ENCODE measurements at places on chromosomes 1 and 21.

DNA sequence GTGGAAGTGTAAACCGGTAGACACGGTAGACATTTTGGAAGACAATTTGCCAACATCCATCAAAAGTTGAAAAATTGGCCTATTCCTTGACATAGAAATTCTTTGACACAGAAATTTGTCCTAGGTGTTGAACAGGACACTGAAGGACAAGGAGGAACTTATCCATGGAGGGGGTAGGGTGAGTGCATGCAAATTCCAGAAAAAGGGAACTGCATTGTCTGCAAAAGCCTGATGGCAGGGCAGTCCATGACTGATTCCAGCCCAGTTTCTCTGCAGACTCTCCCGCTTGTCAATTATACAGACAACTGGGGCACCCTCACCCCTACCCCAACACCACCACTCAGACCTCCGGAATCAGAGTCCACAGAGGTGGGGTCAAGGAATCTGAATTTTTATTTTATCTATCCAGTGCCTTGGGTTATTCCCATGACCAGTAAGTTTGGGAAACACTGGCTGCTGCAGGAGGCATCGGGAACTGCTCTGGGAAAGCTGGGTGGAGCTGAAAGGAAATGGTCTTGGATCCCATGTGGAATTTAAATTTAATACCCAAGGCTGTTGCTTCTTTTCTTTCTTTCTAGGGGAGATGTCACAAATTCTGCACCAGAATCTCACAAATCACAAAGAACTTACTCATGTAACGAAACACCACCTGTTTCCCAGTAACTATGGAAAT lies 103.3 kb upstream of the SLC45A1 start:
- DNase-seq, result no peak

GRCh38 chr1:235952950-235953615 lies 86.4 kb upstream of the LYST start:
- DNase-seq, result no peak

DNA sequence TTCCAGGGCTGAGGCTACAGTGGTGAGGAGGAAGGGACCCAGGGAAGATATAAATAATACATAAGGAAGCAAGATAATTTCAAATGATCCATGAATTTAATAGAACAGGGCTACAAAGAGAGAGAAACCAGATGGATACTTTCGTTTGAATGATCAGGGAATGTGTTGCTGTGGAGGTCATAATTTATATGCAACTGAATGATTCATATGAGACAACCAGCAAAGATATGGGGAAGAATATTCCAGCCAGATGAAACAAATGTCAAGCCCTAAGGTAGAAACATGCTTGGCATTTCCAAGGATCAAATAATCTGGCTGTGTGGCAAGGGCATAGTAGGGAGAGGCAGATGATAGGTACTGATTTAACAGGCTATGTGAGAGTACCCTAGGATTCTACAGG lies 84.8 kb upstream of the ZC3H11B start:
- DNase-seq, result no peak

GRCh38 chr1:229058111-229058561 lies 212.8 kb upstream of the RAB4A start:
- DNase-seq, result no peak

DNA sequence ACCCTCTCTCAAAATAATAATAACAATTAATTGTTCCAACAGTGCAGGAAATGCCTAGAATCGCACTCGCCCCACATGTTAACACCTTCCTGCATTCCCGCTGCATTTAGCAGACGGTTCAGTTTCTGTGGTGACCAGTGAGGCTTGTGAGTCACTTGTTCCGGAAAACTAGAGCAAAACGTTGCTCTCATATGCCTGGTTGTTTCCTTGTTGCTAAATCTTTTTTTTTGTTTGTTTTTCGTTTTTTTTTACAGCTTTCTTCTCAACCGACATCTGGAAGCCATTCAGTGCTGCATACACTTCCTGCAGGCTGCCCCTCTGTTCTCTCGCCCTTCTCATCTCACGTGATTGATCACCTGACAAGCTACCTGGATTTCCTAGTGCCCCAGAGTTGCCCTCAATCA lies 56.9 kb upstream of the TMPRSS2 start:
- DNase-seq, result no peak

DNA sequence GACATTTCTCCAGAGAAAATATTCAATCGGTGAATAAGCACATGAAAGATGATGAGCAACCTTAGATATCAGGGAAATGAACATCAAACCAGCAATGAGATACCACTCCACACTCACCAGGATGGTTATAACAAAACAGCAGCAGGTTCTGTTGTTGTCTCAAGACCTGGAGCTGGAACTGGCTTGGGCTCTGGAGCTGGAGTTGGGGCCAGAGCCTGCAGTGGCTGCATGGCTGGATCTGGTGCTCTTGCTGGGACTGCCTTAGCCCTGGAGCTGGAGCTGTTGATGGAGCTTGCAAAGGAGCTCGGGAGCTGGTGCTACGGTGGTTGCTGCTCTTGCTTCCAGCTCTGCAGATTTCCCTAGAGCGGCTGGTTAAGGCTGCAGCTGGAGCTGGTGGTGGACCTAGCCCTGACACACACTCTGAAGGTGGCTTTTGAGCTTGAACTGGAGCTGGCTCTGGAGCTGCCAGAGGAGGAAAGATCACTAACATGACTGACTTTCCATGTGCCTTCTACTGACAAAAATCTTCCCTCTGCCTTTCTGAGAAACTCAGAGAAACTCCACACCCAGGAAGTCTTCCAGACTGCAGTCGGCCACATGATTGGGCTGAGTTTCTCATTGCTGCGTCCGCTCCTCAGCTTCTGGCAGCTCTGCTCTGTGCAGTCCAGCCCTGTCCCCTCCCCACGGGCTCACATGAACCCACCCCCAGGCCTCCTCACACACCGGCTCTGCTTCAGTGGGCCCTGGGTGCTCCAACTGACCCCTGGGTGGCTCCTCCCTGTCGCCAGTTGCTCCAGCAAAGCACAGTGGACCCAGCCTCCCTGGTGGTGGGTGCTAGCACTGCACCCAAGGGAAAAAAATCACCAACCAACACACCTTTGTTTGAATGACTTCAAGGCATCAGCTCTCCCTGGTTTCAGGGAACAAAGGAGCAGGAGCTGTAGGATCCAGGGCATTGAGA lies 139.1 kb upstream of the FMN2 start:
- DNase-seq, result peak; percentile 39

DNA sequence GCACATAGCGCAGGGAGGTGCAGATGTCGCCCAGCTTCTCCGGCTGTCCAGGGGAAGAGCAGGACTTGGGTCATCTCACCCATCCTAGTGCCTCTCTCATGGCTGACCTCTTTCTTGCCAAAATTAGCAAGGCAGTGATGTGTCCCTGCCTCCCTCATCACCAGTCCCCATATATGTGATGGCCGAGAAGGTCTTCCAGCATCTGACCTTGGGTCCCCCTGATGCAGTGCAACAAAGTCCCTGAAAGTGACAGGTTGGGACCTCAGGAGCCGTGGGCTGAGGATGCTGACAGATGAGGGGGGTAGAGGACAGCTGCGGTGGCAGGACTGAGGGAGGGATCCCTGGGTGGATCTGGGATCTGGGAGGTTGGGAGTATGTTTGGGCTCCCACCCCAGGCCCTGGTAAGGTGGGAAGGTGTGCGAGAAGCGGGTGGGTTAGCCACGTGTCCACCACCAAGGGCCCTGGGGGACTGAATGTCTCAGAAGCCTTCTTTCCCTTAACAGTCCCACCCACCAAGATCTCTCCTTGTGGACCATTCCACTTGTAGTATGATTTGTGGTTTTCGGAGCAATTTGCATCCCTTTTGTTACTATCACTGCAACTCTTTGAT lies 109.7 kb downstream of the SYT2 start:
- no peak for DNase-seq

- no peak for DNase-seq
These were observed 9.9 kb upstream of the ZBTB17 start for GRCh38 chr1:15985611-15986297.

DNA sequence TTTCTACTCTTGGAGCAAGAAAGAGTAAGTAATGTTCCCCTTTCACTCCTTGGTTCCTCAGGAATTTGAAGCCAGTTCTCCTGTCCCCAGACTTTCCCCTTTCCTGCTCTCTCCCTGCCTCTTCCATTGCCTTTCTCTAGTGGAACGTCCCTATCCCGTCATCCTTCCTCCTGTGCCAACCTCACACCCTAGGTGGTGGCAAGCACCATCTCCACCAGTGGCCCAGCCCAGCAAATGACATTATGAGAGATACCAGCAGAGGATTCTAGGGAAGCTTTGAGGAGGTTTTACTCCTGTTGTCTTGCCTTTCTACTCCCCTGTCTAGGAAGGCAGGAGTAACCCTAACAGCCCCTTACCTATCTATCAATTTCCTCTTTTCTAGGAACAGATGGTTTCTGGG lies 8.1 kb upstream of the TACSTD2 start:
- DNase-seq, result no peak
